ENCODE measurements at places on chromosomes 5 and 9.
A peak's percentile ranks its signal among the peaks of the same experiment; 100 is the strongest.

GRCh38 chr9:92656537-92656925 is 13.4 kb downstream of the IPPK start:
- DNase-seq = no peak

- no peak for DNase-seq
Measured at GRCh38 chr5:170865622-170866021, 3.8 kb downstream of the RANBP17 start.

- DNase-seq = no peak
Measured at GRCh38 chr5:136731241-136731900, 366.0 kb upstream of the TRPC7 start.

- DNase-seq = no peak
Measured at GRCh38 chr5:109701252-109701651, 11.5 kb downstream of the MAN2A1 start.

DNA sequence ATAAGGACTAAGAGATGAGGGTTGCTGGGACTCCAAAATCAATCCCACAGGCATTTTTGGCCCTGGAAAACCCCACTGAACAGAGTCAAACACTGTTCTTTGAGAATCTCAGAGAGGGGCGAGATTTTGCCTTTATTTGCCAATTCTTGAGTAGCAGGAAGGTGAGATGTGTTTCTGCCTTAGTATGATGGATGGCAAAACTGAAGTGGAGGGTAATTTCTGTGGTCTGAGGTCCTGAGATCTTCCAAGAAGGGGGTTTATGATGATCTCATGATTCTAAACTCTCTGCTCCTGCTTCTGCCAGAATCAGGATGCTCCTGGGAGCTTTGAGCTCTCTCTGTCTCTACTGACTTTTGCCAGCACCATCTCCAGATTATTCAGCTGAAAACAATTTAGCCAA is 174.8 kb upstream of the CLINT1 start:
- no peak for DNase-seq

- no peak for DNase-seq
Measured at GRCh38 chr9:34686732-34687131, 4.3 kb downstream of the CCL19 start.

GRCh38 chr5:85717203-85717563 is 900.6 kb upstream of the COX7C start:
- no peak for DNase-seq

- no peak for DNase-seq
Measured at GRCh38 chr5:67347821-67348220, 151.2 kb upstream of the CD180 start.

GRCh38 chr9:126383406-126384046 is 56.9 kb downstream of the MVB12B start:
- DNase-seq = no peak

GRCh38 chr9:111804636-111805035 is 9.9 kb upstream of the SHOC1 start:
- DNase-seq = no peak

- DNase-seq = no peak
Measured at GRCh38 chr5:57166276-57166675, 7.6 kb upstream of the GPBP1 start.

DNA sequence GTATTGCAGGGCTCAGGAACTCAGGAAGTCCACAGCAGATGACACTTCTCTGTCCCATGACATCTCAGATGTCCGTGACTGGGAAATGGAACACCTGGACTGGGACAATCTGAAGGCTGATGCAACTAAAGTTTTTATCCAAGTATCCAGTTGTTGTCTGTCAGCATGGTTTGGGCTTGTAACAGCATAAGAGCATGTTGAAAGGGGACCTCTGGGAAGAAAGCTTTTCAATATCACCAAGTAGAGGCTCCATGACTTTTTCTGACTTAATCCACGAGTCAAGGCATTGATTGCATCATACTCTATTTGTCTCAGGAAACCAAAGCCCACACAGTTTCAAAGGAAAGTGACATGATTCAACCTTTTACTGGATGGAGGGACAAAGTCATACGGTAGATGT is 807.7 kb downstream of the MTRR start:
- no peak for DNase-seq

- no peak for DNase-seq
Measured at GRCh38 chr5:171848486-171848885, 62.9 kb downstream of the SMIM23 start.

GRCh38 chr5:147966829-147967228 is 60.5 kb upstream of the C5orf46 start:
- DNase-seq = no peak

DNA sequence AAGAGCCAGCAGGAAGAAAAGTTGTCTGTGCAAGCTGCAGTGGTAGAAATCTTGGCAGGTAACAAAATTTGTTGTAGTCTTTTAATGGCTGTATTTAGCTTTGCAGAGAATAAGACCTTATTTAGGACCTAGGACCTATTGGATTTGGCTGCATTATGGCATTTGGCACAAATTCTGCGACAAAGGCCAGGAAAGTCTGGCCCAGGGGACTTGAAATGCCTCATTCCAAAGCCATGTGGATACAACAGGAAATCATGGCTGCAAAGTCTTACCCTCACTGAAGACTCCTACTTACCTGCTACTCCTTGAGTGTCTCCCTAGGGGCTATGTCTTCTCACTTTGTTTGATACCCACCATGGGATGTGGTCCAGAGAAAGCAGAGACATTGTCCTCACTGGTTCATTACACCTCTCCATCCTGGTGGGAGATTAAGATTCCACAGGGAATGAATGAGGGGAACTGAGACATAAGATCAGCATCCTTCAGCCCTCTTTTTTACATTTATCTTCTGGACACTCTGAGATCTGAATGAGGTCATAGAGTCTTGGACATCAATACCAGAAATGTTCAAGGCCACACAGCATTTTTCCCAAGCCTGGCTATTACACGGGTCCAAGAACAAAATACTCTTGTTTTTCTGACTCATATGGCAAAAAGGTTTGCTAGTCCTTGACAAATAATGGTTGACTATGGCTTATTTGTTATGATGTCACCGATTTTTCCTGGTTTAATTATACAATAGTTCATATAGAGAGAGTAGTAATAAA is 119.4 kb downstream of the PDE8B start:
- DNase-seq = no peak

DNA sequence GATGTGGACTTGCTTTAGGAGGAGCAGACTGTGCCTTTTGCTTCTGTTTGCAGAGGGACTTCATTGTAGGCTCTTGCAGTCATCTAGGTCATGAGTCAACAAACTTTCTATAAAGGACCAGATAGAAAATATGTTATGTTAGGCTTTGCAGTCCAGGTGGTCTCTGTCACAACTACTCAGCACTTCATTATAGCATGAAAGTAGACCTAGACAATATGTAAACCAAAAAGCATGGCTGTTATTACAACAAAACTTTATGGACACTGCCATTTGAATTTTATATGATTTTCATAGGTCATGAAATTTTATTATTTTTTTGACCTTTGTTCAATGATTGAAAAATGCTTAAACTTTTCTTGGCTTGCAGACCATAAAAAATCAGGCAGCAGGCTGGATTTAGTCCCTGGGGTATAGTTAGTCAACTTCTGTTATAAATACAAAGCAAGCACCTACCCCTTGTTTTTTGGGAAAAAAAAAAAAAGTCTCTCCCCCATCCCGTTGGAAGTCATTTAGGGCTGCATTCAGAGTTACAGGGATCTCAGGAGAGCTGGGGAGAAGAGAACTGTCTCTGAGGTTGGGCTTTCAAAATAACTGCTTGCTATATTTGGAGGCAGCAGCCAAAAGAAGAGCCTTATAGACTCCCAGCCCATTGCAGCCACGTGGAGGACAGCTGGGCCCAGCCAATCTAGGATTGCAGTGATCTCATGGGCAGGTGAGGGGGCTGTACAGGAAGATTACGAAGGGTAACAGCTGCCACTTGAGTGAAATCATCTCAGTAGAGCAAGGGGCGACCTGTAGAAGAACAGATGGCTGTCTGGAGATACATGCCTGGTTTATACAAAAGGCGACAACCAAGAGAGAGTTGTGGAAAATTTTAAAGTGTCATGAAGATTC is 136.6 kb upstream of the TNC start:
- DNase-seq = no peak

DNA sequence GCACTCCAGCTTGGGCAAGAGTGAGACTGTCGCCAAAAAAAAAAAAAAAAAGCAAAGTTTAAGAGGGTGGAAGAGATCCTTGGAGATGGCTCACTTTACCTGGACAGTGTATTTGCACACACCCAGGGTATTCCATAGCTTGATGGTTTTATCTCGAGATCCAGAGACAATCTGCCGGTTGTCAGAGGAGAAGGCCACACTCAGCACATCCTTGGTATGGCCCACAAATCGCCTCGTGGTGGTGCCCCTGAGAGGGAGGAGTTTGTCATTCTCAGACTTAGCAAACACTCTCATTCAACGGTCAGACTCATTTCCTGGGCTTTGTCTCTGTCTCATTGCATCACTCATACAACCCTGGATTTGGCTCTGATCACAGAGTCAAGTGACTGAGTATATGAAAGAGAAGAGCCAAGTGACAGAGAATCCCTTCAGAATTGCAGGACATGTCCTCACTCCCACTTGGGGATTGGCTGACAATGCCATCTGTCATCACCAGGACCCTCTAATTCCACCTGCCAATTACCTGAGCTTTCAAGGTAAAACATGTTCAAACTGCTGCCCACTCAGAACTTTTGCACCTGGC is 2.2 kb downstream of the RACK1 start:
- peak; percentile 79 for DNase-seq

GRCh38 chr5:36929438-36929837 is 52.9 kb downstream of the NIPBL start:
- DNase-seq = no peak

GRCh38 chr5:128842241-128842640 is 123.0 kb upstream of the SLC27A6 start:
- DNase-seq = no peak

DNA sequence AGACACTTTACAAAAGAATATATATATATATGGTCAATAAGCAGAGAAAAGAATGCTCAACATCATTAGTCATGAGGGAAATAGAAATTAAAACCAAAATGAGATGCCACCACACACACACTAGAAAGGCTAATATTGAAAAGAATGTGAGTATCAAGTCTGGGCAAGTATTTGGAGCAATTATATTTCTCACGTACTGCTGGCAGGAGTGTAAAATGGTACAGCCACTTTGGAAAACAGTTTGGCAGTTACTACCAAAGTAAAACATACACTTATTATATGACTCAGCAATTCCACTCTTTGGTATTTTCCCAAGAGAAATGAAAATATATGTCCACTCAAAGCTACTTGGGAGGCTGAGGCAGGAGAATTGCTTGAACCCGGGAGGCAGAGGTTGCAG is 29.8 kb downstream of the NEUROG1 start:
- DNase-seq = no peak

DNA sequence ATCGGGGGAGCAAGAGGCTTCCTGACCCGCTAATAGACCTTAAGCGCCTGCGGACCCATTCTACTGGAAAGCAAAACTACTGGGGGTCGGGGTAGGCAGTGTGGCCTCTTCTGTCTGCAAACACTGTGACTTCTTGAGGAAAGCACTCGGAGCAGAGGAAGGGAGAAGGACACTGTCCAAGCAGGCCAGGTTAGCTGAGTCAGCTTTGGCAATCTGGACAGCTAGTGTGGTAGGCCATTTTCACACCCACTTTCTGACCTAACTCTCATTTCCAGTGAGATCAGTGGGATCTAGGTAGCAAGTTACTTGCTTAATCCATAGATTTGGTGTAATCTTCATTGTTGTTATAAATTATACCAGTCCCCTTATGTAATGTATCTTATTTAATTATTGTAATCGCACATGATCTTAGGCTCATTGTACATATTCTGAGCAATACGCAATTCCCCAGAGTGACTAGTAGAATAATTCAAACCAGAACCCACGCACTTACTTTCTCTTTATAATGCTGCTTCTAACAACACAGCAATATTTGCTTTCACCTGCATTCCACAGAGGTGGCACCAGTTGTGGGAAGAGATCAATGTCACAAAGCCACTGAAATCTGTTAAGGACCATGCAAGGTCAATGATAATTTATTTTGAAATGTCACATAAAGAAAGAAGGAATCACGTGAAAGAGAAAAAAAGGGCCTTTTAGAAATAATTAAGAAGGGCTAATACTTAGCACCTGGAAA is 82.9 kb downstream of the NREP start:
- DNase-seq = no peak

DNA sequence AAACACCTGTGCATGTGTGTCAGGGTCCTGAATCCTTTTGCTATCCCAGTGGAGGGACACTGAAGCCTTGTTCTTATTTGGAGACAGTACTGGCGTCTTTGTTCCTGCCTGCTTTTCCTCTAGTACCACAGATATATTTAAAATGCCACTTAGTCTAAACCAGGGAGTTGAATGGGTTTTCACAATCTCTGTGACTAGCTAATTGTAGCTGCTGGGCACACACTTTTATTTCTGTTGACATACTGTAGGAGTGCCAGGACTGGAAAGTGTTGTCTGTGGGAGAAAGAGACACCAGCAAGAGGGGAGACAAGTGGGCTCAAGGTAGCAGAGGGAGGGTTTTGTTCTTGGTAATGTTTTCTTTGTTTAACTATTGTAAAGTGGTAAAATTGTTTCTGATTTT is 174.0 kb upstream of the SV2C start:
- no peak for DNase-seq

DNA sequence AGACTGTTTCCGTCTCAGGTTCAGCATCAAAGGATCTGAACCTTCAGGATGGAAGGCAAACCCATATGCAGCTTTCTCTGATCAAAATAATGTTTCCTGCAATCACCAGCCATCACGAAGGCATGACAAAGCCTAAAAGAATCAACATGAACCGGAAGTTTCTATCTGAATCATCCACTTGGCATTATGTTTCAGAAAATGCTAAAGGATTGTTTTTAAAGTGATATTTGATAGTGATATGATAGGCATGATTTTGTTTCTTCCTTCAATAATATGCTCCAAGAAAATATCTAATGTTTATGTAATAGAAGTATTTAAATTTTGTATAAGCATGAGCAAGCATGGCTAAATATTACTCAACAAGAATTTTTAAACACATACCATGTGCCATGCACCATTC is 219.6 kb downstream of the PLK2 start:
- DNase-seq = peak; percentile 24

DNA sequence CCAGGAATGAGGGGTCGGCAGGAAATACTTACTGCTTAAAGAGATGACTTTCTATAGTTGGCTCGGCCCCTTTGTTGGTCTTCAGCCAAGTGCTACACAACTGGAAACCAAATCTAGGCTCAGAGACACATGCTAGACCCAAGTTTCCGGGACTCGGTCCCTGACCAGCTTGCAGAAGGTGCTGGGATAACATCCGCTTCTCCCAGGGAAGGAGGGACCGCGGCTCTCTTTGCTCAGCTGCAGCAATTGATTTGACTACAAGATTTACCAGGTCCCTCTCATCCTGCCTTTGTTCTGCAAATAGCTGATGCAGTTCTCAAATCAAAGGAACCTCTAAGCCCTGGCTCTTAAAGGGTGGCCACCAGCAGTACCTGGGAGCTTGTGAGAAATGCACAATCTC is 314.7 kb downstream of the MLLT3 start:
- no peak for DNase-seq

Data from NCI-H460 (cell line).